ENCODE measurements at places on chromosomes 11 and 22.

GRCh38 chr11:1305063-1305495 lies 4.4 kb downstream of the TOLLIP start:
- no peak for DNase-seq

DNA sequence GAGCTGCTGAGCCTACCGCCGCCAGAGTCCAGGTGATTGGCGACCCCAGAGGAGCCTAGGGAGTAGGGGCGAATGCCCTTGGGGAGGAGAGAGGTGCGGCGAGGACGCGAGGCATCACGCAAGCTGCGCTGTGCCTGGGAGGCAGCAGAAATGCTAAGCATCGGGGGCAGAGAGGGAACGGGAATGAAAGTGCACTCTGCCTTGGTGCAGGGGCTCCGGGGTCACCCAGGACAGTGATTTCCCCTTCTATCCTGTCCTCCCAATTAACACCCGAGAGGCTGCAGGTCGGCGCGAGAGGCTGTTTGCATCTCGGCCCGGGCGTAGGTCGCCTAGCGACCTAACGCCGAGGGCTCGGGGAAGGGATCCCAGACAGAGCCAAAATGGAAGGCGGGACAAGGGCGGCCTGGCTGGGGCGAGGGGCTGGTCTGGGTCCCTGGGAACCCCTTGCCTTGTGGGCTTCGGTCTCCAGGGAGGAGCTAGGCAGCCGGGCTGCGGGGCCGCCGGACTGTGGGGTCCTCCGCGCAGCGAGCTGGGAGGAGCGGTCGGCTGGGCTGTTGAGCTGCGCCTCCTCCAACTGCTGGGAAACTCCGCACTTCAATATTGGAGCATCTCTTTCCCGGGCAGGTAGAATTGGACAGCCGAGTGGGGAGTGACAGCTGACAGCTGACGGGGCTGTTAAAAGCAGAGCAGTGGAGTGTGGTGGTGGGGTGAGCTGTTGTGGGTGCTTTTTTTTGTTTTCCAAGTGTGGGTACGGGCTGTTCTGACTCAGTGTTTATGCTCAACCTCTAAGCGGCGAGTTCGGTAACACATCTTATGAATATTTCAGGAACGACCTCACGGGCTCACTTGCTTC lies 657 bp downstream of the ELMOD1 start:
- DNase-seq = no peak

GRCh38 chr11:9741260-9741659 lies 77.4 kb downstream of the SWAP70 start:
- DNase-seq = no peak

DNA sequence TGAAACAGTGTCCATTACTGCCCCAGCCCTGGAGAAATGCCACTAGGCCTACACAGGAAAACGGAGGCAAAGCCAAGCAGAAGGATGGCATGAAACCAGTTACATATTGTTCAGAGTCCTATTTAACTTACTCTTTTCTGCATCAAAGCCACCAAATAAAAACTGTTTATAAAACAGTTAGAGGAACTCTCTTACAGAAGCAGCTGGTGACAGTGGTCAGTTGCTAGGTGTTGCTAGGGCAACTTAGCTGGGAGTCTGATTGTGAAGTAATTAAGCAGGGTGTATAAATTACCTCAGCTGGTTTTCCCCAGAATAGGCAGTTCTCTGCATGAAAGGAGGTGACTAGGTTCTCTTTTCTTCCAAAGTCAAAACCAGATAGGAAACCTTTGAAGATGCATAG lies 115.6 kb upstream of the ZBED5 start:
- DNase-seq = no peak

DNA sequence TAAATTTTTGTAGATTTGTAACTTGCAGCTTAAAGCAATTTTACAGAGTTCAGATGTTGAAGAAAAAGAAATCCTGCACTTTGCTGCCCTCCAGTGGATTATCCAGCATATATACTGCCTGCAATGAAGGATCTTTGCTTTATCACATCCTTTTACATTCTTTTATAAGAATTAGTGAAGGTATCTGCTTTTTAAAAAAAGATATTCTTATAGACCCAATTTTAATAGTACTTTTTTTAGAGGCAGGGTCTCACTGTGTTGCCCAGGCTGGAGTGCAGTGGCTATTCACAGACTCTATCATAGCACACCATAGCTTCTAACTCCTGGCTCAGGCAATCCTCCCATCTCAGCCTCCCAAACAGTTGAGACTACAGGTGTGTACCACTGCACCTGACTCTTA lies 60.7 kb downstream of the TTC17 start:
- DNase-seq = no peak

DNA sequence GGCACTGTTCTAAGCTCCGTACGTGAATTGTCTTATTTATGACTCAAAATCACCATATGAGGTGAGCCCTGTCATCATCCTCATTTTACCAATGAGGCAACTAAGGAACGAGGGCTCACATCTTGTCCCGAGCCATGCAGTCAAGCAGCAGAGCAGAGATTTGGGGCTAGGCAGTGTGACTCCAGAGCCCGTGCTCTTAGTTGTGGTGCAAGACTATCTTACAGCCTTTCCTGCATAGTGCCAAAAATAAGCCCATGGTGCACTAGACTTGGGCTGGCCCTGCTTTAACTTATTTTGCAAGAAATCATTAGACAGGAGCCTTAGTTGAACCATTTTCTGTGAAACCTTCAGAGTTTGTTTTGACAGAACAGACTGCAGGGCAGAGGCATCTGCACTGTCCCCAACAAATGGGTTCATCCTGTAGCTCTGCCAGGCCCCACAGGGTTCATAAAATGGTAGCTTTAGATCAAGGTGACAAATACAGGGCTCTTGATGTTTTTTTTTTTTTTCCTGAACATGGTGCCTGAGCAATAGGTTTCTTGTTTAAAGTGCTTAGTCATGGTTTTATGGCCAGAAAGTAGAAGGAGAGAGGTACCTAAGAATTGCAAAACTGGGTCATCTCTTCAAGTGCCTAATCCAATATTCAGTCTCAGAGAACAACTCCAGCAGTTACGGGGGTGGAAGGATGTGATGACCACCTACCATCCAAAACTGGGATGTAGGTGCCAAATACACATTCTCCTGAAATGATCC lies 56.6 kb downstream of the BMAL1 start:
- no peak for DNase-seq

DNA sequence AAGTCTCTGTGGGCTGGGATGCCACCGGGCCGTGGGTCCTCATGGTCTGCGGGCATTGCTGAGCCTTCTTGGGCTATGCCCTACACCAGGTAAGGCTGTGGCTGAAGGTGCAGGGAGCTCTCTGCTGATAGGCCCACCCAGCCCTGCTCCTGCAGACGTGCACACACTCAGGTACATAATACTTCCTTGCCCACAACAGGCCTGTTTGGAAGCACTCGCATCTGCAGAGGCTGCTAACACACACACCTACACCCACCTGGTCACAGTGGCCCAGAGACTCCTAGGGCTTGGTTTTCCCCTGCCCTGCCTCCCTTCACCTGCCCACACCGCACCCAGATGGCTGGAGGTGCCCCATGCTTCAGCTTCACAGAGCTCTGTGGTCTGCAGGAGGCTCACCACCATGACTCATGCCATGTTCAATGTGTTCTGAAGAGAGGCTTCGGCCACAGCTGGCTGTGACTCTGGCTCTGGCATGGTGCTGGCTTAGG lies 72.8 kb upstream of the KCNQ1OT1 start:
- DNase-seq = no peak

DNA sequence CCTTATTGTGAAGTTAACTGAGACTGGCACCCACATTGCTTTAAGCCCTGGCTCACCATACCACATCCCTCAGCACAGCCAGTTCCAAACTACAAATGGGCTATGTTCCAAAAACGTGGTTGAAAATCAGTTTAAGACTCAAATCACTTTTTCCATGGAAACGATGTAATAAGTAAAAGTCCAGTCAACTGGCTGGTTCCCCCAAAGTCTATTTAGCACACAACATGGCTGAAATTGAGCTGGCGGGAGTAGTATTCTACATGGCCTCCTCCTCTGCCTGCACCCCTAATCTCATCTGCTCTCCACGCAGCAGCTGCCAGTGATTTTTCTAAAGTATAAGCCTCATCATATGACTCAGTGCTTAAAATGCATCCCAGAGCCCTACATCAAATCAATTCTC lies 40.9 kb upstream of the BIRC3 start:
- no peak for DNase-seq

DNA sequence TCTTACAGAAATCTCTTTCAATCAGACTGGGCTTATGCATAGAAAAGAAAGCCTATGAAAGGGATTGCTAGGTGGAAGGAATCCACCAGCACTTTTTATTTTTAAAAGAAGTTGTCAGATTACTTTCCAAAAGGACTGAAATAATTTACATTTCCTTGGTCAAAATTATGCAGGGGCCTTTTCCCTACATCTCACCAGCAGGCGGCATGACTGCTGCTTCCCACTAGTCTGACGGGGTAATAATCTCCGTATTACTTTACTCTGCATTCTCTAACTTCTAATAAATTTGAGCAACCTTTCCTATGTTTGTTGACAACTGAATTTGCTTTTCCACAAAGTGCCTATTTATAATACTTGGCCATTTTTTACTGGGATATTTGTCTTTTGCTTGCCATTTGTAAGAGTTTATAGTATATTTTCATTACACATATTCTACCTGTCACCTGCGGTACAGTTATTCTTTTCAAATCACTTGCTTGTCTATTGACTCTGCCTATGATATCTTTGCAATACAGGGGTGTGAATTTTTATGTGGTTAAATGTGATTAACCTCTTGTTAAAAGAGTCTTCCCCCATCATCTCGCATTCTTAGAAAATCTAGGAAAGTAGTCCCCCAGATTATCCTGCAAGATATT lies 51.9 kb upstream of the USP47 start:
- no peak for DNase-seq

GRCh38 chr11:102598272-102598671 lies 26.9 kb downstream of the MMP20 start:
- no peak for DNase-seq

DNA sequence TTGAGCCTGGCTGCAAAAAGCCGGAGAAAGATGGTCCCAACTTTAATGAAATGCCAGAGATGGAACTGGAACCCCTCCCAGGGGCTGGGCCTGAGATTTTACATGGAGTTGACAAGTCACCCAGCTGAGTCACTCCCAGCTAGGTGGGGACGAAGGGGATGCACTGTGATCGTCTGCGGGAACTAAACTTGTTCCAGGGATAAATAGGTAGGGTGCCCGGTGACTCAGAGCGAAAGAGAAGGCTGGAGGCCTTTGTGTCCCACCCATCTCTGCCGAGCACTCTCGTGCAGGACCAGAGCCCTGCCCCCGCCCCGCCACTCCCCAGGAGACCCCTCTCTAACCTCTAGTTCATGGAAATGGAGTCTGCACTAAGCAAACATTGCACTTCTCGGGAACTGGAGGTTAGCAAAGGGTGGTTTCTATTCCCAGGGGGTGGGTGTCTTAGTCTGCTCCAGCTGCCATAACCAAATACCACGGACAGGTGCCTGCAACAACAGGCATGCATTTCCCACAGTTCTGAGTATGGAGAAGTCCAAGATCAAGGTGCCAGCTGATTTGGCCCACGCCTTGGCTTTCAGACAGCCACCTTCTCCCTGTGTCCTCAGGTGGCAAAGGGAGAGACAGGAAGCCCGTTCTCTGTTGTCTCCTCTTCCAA lies 60.7 kb upstream of the FADD start:
- no peak for DNase-seq

DNA sequence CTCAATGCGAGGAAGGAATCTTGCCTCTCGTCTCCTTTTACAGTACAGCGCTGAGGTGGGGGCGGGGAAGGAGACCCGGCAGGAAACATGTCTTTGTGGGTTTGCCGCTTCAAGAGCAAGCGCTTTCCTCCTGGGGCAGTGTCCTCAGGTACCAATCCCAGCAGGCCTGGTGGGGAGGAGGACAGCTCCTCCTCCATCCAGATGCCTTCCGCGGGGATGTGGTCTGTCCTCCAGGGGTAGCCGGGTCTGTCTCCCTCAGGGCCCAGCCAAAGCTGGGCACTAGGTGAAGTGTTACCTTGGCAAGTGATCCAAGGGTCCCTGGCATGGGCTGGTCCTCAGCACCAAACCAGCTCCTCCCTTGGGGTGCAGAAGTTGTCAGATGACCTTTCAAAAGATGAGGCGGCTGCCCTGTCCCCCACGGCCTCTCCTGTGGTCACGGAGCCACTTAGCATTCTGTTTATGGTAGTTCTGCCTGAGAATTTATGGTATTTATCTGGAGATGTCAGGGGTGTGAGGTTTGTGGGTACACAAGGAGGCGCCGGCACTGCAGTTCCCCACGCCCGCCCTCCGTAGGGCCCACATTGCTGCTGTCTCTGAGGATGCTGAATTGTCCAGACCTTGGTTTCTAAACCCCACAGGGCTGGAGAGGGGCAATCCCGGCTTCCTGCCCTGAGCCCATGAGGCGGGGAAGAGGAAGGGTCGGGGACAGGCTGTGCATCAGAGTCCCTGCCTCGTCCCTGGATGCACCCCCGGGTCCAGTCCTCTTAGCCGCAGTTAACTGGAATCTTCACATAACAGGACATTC lies 93.5 kb upstream of the ANO1 start:
- no peak for DNase-seq

- no peak for DNase-seq
Observed at GRCh38 chr11:94140154-94140655, 11.6 kb downstream of the PANX1 start.

- DNase-seq = no peak
Observed at GRCh38 chr11:39374963-39375698, 2084.3 kb downstream of the LRRC4C start.

DNA sequence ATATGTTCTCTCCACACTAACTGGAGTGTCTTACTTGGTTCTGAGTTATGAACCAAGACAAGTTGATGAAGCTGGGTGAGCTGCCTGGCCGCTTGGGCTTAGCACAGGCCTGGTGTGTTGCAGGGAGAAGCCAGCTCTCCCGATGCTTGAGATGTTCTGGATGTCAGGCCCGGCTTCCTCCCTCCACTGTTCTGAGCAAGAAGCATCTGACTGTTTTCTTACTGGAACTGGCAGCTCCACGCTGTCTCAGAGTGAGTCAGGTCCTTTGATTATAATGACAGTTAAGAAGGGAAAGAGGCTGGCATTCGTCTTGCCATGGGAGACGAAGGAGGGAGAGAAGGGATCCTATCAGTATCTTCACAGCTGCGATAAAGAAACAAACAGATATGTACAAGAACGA lies 46.5 kb upstream of the CRTAM start:
- DNase-seq = no peak

- no peak for DNase-seq
Observed at GRCh38 chr22:45552017-45552411, 49.3 kb downstream of the FBLN1 start.

GRCh38 chr11:33291004-33291777 lies 34.0 kb downstream of the HIPK3 start:
- DNase-seq = no peak

- peak; percentile 76 for DNase-seq
Observed at GRCh38 chr11:68010090-68011041, at the start of gene ALDH3B1. Gene ALDH3B1, plus strand, starts transcription at chr11:68010327. Its CDS starts 4,971 bp downstream, at chr11:68015298.

DNA sequence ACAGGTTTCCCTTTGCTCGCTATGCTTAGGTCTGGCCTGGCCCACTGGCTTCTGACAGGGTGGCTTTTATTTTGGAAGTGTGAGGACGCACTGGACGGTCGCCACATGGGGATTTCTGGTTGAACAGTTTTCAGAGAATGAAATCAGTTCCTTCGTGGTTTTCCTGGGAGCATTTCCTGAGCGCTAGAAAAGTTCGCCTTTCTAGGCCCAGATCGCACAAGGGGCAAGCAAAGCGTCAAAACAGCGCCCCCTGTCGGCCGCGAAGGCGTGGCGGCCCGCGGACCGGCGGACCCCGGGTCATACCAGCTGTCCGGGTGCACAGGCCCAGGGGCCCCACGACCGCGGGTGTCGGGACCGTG lies 12.7 kb upstream of the CYP2R1 start:
- DNase-seq = peak; percentile 67

All from omental fat pad (tissue), 4 donors.